ENCODE measurements at places on chromosomes 12 and 14.
A peak's percentile ranks its signal among the peaks of the same experiment; 100 is the strongest.

GRCh38 chr12:52413782-52414345, 7.7 kb upstream of the KRT82 start:
- no peak for DNase-seq

GRCh38 chr14:86346818-86347384, 817.0 kb downstream of the FLRT2 start:
- DNase-seq = no peak

DNA sequence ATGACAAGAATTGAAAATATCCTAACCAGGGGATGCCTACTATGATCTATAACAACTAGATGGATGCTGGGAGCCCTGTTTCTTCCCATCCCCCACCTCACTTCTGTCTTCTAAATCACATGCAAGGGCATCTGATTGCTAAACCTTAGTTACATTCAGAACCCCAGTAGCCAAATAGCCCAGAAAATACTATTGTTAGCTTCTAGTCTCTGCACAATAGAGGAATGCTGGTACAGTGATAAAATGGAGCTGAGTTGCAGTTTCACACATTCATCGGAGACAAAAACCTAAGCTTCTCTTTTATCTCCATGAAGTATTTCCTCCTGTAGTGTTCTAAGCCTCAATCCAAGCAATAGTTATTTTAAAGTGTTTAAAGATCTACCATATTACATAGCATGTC, 942.9 kb downstream of the RPS29 start:
- DNase-seq = no peak

DNA sequence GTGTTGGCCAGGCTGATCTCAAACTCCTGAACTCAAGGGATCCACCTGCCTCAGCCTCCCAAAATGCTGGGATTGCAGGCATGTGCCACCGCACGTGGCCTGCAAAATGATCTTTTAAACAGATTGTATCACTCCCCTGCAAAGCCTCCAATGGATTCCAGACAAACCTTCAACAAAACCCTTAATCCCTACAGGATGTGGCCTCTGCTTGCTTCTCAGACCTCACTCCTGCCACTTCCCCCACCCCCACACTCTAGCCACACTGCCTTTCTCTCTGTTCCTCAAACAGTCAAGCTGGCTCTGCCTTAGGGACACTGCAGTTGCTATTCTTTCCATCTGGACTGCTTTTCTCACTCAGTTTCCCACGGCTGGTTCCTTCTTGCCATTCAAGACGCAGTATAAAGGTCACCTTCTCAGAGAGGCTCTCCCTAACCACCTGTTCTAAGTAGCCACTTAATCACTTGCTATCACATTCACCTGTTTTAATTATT, 47.3 kb upstream of the TMED10 start:
- DNase-seq = peak; percentile 30

DNA sequence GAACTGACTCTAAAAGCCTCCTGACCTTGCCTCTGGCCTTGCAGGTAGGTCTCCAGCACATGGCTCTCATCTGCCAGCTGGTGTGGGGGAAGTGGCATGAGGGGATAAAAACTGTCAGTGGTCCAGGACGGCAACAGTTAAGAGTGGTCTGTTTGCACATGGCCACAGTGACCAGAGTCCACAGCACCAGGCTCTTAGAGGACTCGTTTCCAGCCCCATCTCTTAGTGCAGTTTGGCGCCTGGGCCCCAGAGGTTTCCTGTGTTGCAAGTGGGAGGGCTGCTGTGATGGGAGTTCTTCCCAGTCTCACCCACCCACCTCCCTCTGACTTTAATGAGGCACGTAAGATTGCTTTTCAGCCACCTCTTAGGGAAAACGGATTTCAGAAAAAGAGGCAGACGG, 37.0 kb downstream of the APPL2 start:
- DNase-seq = no peak

DNA sequence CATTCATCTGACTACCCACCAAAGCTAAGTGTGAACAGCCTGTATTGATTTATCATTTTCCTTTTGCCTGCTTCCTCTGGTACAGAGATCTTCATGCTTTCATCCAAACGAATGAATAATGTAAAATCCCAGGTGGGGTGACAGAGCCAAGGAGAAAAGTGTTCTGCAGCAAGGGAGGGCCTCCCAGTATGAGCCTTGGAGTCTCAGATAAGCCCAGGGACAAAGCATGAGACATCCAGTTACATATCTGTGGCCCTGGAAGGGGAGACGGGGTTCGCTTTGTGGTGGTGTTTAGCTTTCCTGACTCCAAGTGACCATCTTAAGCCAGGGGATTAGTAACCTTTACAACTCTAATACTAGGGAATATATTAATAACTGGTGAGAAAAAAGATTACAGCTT, 177.1 kb downstream of the ETV6 start:
- DNase-seq = no peak

GRCh38 chr12:62264706-62265105, 4.5 kb downstream of the USP15 start:
- no peak for DNase-seq

- no peak for DNase-seq
Observed at GRCh38 chr12:85874031-85874461, at the start of gene NTS. TSS of gene NTS (plus strand) at chr12:85874295. CDS start at chr12:85874404, 109 bp downstream.

GRCh38 chr12:57092876-57093414, 4.0 kb downstream of the NAB2 start:
- DNase-seq = no peak

DNA sequence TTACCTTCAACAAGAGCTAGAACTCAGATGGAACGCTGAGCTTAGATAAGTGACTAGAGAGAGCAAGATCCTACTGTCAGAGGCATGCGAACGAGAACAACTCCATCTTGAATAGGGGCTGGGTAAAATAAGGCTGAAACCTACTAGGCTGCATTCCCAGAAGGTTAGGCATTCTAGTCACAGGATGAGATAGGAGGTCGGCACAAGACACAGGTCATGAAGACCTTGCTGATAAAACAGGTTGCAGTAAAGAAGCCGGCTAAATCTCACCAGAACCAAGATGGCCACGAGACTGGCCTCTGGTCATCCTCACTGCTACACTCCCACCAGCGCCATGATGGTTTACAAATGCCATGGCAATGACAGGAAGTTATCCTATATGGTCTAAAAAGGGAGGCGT, 59.6 kb upstream of the PLEKHG3 start:
- DNase-seq = no peak

DNA sequence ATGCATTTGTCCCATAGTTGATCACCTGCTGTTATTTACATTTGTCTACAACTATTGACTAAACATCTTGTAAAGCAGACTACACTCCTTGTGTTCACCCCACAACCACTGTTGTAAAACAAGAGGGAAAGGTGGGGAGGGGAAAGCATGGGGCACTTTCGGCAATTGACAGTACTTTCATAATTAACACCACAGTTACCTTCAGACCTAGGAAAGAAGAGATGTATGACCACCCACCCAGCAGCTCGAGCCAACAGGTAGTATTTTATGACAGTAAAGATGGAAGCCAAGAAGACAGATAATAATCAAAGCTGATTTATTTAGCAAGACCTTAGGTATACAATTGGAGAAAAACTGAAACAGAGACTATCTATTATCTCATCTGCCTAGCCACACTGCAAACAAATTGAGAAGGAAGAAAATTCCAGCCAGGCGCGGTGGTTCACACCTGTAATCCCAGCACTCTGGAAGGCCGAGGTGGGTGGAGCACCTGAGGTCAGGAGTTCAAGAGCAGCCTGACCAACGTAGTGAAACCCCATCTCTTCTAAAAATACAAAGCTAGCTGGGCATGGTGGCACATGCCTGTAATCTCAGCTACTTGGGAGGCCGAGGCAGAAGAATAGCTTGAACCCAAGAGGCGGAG, 11.2 kb downstream of the HECTD4 start:
- no peak for DNase-seq

DNA sequence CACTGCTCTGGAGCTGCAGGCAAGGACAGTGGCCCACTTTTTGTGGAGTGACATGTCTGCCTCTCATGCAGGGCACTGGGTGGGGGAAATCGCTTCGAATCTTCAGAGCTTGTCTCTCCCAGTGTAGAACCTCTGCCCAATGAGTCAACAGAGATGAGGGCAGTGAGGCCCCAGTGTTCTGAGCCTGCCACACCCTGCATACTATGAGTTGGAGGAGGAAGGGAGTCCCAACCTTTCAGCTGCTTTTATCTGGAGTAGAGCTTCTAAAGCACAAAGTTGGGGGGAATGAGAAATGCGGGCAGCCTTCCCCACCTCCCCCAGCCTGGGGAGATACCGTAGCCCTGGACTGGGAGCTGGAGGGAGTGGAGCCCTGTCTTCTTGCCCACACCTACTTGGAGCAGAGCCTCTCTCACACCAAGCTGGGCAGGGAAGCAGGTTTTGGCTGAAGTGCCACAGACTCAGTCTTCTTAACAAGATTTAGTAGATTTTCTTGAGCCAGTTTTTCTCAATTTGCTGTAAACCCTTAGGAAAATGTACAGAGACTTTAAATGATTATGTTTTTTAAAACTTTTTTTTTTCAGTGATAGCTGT, 159.1 kb downstream of the ADGRD1 start:
- DNase-seq = no peak

DNA sequence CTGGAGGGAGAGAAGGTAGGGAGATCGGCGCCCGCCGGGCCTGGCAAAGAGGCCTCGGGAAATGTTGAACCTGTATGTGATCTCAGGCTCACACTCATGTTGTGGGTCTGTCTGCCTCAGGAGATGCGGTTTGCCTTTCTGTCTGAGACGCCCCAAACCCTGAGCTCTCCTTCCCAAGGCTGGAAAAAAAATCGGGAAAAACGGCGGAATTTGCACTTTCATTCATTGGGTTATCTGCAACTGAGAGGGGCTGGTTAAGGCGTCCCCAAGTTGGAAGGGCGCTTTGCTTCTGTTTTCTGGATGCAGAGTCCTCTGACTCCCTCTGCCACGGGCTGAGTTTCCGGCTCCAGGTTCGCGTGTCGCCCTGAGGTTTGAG, 5.0 kb upstream of the HOXC9 start:
- DNase-seq = peak; percentile 30

DNA sequence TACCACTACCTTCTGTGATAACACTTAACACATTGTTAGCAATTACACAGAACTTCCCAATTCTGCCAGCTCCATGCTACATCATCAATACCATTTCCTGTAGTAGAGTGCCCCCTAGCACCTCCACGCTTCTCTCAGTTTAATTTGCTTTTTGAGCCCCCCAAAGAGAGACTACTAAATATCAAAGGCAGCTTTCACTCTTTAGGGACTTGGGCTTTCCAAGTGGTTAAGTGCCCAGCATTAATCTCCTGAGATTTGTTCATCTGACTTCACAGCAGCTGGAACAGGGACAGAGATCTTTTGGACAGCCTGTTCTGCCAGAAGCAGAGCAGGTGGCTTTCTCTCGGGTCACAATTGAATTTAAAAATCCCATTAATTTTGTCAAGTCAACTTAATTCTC, 954.9 kb downstream of the DIO2 start:
- peak; percentile 71 for DNase-seq

DNA sequence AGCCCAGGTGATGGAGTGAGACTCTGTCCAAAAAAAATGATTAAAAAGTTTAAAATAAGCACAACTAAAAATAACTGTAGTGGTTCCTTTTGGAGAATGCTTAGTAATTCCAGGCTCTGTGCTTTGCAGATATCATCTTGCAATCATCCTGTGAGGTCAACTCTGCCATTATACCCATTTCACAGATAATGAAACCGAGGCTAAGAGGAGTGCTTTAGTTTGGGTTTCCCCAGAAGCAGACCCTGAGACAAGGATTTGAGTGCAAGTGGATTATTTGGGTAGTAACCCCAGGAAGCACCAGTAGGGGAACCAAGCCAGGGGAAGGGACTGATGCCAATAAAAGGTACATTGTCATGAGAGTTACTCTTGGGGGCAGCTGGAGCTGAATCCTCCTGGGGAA, 44.7 kb downstream of the RIN3 start:
- DNase-seq = no peak

DNA sequence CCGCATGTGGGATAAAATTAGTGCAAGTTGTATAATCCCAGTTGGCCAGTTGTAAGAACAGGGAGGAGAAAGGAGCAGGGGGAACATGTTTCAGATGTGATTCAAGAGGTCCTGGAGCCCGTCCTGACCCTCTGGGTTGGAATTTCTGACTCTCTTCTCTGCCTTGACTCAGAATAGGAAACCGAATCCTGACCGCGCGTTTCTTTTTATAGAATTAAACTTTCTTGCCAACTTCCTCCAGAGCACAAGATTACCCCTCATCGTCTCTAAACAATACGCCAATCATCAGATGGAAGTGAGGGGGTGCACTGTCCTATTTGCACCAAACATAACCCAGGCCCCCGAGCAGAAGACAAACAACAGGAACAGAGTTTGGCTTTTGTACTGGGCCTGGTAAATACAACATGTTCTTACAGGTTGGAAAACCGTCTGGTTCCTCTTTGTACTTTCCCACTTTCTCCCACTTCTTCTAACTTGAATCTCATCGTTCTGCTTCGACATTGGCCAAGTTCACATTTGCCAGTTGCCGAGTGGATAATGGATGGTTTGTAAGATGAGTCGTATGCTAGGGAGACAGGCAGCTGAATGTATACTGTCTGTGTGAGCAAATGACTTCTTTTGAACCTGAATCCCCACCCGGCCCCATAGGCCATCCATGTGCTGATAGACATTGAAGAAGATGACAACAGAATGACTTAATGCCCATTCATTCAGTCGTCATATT, 42.6 kb upstream of the MED13L start:
- no peak for DNase-seq

DNA sequence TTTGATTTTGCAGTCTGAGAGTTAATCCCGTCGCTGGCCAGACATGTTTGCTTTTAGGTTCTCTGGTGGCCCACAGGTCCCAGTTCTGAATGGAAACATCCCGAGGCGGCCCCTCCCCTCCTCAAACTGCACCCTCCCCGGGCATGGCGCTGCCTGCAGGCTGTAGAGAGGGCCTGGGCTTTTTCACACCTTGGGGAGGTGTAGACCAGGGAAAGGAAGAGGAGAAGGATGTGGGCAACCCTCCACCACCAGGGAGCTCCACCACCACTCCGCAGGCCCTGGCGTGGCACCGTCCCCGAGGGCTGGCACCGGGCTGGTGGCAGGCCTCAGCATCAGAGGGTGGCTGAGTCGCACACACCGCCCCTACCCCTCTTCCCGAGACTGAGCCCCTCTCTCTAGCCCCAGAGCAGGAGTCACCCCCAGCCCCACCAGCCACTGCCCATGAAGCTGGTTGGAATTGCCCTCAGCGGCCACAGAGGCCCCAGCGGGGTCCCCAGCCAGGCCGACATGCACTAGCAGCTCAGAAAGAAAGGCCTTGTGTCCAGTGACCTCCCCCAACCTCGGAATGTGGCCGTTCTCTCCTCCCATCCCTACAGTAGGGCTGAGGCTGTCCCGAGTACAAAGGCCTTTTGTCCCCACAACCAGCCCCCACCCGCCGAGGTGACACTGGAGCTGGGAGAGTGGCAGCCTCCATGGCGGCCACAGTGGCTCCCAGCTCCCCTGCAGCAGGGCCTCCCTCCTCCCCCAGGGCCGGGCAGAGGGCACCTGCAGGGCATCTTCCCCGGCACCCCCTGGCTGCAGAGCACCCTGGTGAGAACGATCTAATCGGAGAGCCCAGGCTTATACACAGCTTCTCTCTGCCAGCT, 23.5 kb upstream of the INF2 start:
- no peak for DNase-seq

GRCh38 chr12:14066021-14066420, 84.6 kb upstream of the GRIN2B start:
- DNase-seq = no peak

GRCh38 chr14:64265222-64265621, 28.9 kb downstream of the ESR2 start:
- DNase-seq = no peak

All from NCI-H2171 treated with DMSO at 0.1 percent for 48 hours (cell line).